HCT116 (cell line): ENCODE measurements at places on chromosomes 5 and 9.

DNA sequence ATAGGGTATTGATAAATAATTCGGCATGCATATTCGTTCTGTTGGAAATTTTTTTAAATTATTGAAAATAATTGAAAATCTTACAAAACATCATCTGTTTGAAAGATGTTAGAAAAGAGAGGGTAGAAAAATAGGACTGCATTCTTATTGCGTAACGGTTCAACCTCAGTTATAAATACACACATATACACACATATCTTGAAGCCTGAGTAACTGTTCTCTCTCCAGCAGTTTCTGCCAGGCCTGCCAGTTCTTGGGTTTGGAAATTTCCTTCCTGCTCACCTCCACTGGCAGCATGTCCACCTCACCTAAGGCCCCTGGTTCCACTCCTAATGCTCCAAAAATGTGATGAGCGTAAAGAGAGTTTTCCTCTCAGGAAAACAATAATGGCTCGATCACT, 9.1 kb downstream of the SPATA31E1 start:
- H3K36me3 ChIP-seq: no peaks in the 10 kb centered on the region
- H3K4me3 ChIP-seq: no peak overlapping the region
- DNase-seq: no peak
- no peak overlapping the region for H3K27ac ChIP-seq

GRCh38 chr5:16446993-16447392, 18.6 kb downstream of the ZNF622 start:
- H3K27me3 ChIP-seq: no peaks in the 10 kb centered on the region
- peaks cover 10% of the 10 kb centered on the region for H3K36me3 ChIP-seq
- no peak overlapping the region for H3K27ac ChIP-seq
- no peaks in the 10 kb centered on the region for H3K4me1 ChIP-seq
- H3K4me3 ChIP-seq: no peak overlapping the region

DNA sequence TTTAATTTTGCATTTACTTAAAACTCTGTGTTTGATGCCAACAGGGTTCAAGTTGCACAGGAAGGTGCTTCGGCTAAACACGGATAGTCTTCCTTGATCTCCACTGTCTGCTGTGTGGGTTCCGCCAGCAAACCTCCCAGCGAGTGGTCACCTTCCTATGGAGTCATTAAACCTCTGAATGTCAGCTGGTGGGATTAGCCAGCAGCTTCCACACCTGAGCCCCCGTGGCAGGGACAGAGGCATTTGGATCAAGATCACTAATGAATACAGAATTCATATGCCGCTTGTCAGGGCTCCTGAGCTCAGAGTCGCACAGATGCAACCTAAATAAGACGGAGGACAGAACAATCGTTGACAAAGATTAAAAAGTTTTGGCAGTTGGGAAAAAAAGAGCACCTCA, 39.5 kb downstream of the PSMB7 start:
- no peaks in the 10 kb centered on the region for H3K27me3 ChIP-seq
- H3K4me1 ChIP-seq: no peaks in the 10 kb centered on the region

DNA sequence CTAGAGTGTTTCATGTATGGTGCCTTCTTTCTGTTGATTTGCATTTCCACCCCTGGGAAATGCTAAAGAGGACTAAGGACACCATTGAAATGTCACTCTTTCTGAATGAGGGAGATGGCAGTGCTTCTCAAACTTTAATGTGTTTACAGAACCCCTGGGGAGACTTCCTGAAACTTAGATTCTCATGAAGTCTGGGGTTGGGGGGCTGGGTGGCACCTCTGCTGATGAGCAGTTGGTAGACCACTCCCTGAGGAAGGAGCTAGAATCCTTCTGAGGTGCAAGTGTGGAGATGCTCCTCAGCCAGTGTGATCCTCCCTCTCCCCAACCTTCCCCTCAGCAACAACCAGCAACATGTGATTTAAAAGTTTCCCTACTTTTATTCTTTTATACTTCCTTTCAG, 546.8 kb downstream of the LRRC70 start:
- no peak overlapping the region for H3K27ac ChIP-seq
- no peaks in the 10 kb centered on the region for H3K36me3 ChIP-seq
- no peaks in the 10 kb centered on the region for H3K27me3 ChIP-seq

DNA sequence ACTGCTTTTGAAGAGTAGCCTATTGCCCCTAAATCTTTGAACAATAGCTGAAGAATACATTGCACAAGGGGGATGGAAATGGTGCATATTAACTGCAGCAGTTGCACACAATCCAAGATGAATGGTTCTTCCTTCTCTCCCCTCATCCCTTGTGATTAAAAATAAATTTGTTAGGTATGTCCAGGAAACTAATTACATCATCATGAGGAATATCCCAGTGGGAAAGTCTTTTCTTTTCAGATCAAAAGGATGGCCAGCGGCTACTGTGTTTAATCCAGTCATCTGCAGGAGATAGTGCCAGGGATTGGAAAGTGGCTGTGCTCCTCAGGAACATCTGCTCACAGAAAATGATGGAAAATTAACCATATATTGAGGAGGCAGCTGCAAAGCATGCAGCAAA, 508.4 kb upstream of the SEMA6A start:
- no peak overlapping the region for H3K27ac ChIP-seq
- no peak overlapping the region for H3K4me3 ChIP-seq
- H3K36me3 ChIP-seq: no peaks in the 10 kb centered on the region

GRCh38 chr9:129175515-129175824, 2.6 kb downstream of the IER5L start:
- H3K27ac ChIP-seq: peak overlapping the region; percentile 98
- H3K4me1 ChIP-seq: peaks cover 59% of the 10 kb centered on the region
- H3K27me3 ChIP-seq: no peaks in the 10 kb centered on the region
- DNase-seq: peak; percentile 12

GRCh38 chr5:107602896-107603295, 67.8 kb downstream of the EFNA5 start:
- H3K27ac ChIP-seq: no peak overlapping the region
- H3K4me1 ChIP-seq: no peaks in the 10 kb centered on the region
- no peaks in the 10 kb centered on the region for H3K36me3 ChIP-seq
- no peaks in the 10 kb centered on the region for H3K27me3 ChIP-seq
- no peak overlapping the region for H3K4me3 ChIP-seq
- DNase-seq: no peak

DNA sequence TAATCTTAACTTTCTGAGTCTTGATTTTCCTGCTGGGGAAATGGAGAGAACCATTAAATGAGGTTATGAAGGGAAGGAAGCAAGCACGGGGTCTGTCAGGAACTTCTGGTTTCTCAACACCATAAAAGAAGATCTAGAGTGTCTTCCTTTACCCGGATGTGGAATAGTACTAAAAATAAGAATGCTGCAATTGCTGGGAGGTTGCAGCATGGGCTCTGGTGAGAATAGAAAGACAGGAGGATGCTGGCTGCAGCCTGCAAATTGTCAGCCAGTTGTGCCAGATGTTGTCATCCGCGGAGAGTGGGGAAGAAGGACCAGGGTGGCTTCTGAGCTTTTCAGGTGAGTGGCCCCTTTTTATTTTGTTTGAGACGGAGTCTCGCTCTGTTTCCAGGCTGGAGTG, 69.3 kb upstream of the STC2 start:
- H3K36me3 ChIP-seq: no peaks in the 10 kb centered on the region
- H3K27ac ChIP-seq: no peak overlapping the region
- peaks cover 5% of the 10 kb centered on the region; the same call in 1 of the 2 replicates for H3K4me1 ChIP-seq
- no peak for DNase-seq
- H3K4me3 ChIP-seq: no peak overlapping the region

GRCh38 chr9:106683454-106683853, 179.5 kb upstream of the ZNF462 start:
- H3K27me3 ChIP-seq: no peaks in the 10 kb centered on the region
- no peak overlapping the region for H3K27ac ChIP-seq
- no peaks in the 10 kb centered on the region for H3K4me1 ChIP-seq
- no peak for DNase-seq

DNA sequence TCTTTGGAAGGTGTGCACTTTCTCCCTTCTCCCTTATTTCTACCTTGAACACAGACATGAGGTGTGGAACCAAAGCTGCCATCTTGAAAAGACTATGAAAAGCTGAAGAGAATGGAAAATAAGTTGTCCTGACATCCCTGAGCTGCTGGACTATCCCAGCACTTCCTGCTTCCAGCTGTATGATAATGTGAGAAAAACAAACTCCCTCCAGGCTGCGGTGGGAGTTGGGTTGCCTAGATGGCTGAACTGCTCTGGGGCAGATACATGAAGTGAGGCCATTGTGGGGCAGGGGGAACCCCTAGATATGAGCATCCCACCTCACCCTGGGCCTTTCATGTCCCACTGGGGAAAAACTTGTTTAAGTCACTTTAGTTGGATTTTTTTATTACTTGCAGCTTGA, 82.4 kb downstream of the BOD1 start:
- H3K27me3 ChIP-seq: no peaks in the 10 kb centered on the region
- no peaks in the 10 kb centered on the region for H3K4me1 ChIP-seq
- no peaks in the 10 kb centered on the region for H3K36me3 ChIP-seq
- DNase-seq: no peak

DNA sequence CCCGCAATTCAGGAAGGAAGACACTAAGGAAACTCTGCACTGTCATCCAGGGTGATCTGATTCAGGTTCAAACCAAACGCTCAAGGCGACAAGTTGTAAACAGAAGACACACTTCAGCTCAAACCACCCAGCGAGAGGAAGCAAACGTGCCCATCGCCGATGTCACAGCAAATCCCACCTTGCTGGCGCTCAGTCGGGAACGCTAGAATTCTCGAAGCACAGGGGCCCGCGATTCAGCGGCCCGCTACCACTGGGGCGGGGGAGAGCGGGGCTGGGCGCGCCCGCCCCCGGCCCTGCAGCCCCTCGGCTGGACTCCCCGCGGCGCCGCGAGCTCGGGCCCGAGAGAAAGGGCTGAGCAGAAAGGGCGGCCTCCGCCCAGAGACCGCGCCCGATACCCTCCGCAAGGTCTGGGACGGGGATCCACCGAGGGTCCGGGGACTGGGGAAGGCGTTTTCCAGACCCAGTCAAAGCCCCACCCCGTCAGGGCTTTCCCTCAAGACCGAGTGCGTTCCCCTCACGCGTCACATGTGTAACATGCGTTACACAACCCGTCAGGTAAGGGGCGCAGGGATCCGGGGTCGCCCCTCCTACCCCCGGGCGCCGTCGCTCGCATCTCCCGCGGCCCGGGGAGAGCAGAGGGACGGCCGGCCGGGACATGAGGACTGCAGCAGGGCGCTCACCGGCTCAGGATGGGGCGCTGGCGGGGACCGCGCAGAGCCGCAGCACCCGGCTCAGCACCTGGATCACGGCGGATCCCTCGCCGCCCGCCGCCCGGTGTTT, 469 bp downstream of the AGTPBP1 start:
- H3K36me3 ChIP-seq: no peaks in the 10 kb centered on the region
- DNase-seq: no peak
- peak overlapping the region; percentile 60 for H3K27ac ChIP-seq
- peak overlapping the region; percentile 81 for H3K4me3 ChIP-seq
- peaks cover 10% of the 10 kb centered on the region; the same call in 1 of the 2 replicates for H3K27me3 ChIP-seq

DNA sequence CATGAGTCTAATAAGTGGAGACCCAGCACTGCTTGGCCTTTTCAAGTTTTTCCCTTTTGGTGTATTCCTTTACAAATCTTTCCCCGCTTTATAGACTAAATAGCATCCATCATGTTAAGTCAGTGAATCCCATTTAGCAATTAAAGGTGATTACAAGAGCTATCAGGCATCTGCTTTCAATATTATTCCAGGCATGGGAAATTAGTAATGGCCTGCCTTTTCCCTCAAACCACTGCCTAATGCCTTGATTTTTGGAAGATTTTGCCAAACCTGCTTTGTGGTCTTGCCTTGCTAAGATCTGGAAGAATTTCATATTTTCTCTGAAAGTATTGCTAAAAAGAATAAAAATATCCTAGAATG, 102.8 kb upstream of the GNA14 start:
- H3K4me1 ChIP-seq: no peaks in the 10 kb centered on the region
- no peak overlapping the region for H3K27ac ChIP-seq
- no peak for DNase-seq
- H3K4me3 ChIP-seq: no peak overlapping the region
- H3K36me3 ChIP-seq: no peaks in the 10 kb centered on the region

- no peak for DNase-seq
- H3K4me3 ChIP-seq: no peak overlapping the region
- H3K4me1 ChIP-seq: no peaks in the 10 kb centered on the region
- no peaks in the 10 kb centered on the region for H3K36me3 ChIP-seq
Observed at GRCh38 chr5:118687661-118688621, 300.4 kb downstream of the DTWD2 start.

- H3K4me3 ChIP-seq: peak overlapping the region; percentile 45
- no peaks in the 10 kb centered on the region for H3K27me3 ChIP-seq
- H3K36me3 ChIP-seq: no peaks in the 10 kb centered on the region
- H3K4me1 ChIP-seq: peaks cover 28% of the 10 kb centered on the region
- H3K27ac ChIP-seq: peak overlapping the region; percentile 94
Observed at GRCh38 chr9:137217276-137218211, 4.5 kb downstream of the RNF208 start.

- no peaks in the 10 kb centered on the region for H3K27me3 ChIP-seq
- H3K4me3 ChIP-seq: no peak overlapping the region
- no peak overlapping the region for H3K27ac ChIP-seq
- no peaks in the 10 kb centered on the region for H3K4me1 ChIP-seq
- DNase-seq: no peak
- H3K36me3 ChIP-seq: no peaks in the 10 kb centered on the region
Observed at GRCh38 chr5:89573345-89573744, 690.4 kb upstream of the MEF2C start.

DNA sequence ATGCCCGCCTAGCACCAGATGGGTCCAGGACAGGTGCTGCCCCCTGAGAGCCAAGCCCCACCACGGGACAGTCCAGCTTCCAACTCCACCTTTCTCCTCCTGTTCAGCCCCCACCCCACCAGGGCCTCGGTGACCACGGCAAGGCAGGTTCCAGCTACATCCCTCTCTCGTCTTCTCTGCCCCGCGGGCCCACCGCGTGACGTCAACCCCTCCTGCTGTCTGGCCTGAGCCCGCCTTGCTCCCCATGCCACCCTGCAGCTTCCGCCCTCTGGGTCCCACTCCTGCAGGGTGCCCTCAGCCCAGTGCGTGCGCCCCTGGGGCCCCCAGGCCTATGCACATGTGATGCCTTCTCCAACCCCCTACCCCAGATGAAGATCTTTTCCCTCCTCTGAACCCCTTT, 6.8 kb downstream of the GFPT2 start:
- H3K36me3 ChIP-seq: no peaks in the 10 kb centered on the region
- DNase-seq: no peak
- H3K4me1 ChIP-seq: no peaks in the 10 kb centered on the region; the same call in 1 of the 2 replicates
- no peak overlapping the region for H3K4me3 ChIP-seq

GRCh38 chr5:2542026-2542425, 209.5 kb downstream of the IRX2 start:
- no peaks in the 10 kb centered on the region for H3K4me1 ChIP-seq
- no peak overlapping the region for H3K4me3 ChIP-seq

DNA sequence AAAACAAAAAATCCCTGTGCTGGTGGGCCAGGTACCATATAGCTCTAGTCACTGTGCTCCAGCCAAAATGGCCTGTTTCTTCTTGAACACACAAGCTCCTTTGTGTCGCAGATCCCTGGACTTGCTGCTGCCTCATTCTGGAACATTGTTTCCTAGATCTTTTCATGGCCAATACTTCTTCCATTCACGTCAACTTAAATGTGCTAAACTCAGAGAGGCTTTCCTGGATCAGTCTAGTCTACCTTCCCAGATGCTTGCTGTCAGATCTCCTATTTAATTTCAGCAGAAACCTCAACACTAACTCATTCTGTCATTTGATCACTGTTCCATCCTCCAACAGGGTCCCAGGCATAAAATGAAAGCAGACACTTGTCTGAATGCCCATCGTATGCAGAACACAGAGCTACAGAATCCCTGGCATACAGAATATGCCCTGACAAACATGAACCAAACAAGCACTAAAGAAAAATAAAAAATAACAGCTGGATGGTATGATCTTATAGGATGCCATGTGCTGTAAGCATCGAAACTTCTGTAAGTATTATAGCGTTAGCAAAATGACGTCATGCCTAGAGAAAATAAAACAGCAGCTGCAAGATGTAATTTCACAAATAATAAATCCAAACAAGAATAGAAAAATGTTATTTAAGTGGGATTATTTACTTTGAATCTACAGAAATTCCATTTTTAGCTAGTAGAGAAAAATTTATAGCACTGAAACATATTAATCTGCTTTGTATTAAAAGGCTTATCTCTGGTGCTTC, 403.7 kb upstream of the DAP start:
- H3K27me3 ChIP-seq: no peaks in the 10 kb centered on the region; the same call in 1 of the 2 replicates
- no peaks in the 10 kb centered on the region for H3K4me1 ChIP-seq
- no peak overlapping the region for H3K27ac ChIP-seq
